ENCODE measurements at places on chromosomes 3 and 15. TPM values are rescaled to one million over a fixed set of nuclear protein-coding genes. Genes with fewer than 3 reads are reported as not detected.

DPP8 gene
- total RNA-seq = 38.6 TPM

HCLS1 gene
- total RNA-seq = 236 TPM

PCNP gene
- 242 TPM for total RNA-seq

CADM2 gene
- not detected for total RNA-seq

HGD gene
- 1.8 TPM for total RNA-seq

AMIGO3 gene
- total RNA-seq = 0.19 TPM

DNA sequence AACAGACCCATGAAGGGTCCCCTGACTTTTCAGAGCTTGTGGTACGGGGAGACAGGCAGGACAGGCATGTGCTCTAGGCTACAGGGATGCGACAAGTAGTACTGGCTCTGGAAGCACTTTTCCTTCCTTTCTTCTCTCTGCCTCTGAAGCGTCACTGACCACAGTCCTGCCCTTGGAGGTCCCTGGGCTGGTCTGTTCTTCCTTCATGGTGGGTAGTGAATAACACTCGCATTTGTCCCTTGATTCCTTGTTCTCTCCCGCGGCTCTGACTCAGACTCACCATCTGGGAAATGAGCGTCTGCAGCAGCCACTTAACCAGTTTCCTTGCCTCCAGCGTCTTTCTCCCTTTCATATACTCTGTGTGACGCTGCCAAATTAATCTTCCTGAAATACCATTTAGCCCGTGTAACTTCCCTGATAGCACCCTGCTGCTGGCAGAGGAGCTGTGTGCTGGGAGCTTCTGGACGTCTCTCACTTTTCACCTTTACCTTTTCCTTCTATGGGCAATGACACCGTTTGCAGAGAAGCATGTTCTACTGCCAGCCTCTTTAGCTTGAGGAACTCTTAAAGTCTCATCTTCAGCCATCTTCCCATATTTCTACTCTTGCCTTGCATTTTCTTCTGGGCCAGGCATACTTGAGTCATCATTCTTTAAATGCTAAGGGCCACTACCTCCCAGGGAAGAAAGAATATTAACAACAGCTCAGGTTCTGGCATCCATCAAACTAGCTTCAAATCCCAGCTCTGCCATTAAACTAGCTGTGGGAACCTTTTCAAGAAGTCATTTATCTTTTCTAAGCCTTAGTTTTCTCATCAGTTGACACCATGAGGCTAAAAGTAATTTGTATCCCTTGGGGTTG is 33.6 kb downstream of the TMEM45A start:
- peaks cover 21% of the 10 kb centered on the region for H3K27me3 ChIP-seq
- H3K4me3 ChIP-seq = no peak overlapping the region
- no peaks in the 10 kb centered on the region for H3K36me3 ChIP-seq

GRCh38 chr3:66398228-66399025 is 102.4 kb downstream of the LRIG1 start:
- peaks cover 6% of the 10 kb centered on the region for H3K36me3 ChIP-seq
- H3K27ac ChIP-seq = peak overlapping the region; percentile 89
- DNase-seq = no peak
- H3K4me1 ChIP-seq = peaks cover 12% of the 10 kb centered on the region

GRCh38 chr15:75355369-75355768 is 8.5 kb downstream of the NEIL1 start:
- H3K36me3 ChIP-seq = peaks cover 3% of the 10 kb centered on the region
- no peaks in the 10 kb centered on the region for H3K27me3 ChIP-seq
- H3K4me1 ChIP-seq = peaks cover 6% of the 10 kb centered on the region
- no peak for DNase-seq

DNA sequence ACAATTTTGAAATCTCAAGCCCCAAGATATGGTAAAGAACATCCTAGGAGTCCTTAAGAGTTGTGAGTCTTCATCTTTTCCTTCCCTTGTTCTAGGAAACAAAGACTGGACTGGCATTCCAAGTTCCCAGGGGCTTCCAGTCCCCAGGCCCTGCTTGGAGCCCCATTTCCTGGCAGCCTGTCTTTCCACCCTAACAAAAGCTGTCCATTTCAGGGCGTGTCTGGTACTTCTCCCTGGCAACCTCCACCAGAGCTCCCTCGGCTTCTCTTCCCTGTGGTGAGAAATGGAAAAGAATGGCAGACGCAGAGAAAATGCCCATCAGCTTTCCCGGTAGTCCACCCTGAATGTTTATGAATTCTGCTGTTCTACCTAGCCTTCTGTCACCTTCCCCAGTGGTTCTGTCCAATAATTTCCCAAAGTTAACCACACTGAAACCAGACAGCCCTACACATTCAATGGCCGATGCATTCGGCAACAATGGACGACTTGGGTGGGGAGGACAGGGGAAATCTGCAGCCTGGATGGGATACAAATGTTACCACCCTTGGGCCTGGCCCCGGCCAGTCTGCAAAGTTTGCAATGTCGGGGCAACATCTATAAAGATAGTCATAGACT is 6.8 kb downstream of the RAB6B start:
- no peak overlapping the region for H3K27ac ChIP-seq
- H3K4me3 ChIP-seq = no peak overlapping the region
- DNase-seq = no peak
- H3K36me3 ChIP-seq = no peaks in the 10 kb centered on the region

DNA sequence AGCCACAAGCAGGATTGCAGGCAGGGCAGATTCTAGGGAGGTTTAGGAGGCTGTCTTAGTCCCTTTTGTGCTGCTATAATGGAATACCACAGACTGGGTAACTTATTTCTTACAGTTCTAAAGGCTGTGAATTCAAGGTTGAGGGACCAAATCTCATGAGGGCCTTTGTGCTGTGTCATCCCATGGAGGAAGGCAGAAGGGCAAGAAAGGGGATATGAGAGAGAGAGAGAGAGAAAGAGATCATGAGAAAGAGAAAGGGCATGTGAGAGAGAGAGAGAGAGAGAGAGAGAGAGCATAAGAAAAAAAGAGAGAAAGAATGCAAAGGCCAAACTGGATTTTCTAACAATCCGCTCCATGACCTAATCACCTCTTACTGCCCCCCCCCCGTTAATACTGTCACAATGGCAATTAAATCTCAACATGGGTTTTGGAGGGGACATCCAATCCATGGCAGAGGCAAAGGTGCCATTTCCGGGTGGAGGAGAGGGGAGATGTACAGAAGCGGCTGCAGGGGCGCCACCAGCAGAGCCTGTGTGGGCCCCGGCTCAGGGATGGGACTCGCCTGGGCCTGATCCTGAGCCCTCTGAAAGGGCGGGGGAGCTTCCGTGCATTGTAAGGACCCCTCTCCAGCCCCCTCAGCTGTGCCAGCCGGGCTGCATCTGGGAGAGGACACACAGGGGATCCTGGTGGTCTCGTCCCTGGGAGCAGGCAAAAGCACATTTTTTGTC is 20.5 kb downstream of the MRPS11 start:
- H3K27me3 ChIP-seq = no peaks in the 10 kb centered on the region
- DNase-seq = no peak
- H3K4me1 ChIP-seq = no peaks in the 10 kb centered on the region

DNA sequence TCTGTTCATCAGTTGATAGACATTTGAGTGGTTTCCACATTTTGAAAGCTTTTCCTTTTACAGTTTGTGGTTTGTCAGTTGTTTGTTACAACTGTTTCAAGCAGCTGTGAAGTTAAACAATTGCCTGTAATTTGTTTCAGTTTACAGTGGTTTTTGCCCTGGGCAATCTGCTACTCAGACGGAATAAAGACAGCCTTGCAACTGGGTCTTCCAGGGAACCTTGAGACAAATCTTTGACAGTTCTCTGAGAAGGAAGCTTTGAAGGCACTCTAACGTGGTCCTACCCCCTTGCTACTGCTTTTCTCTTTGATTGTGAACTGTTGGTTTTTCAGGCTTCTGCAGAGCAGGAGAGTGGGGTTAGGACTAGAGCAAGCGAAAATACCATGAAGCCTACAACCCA is 28.0 kb downstream of the LRRC28 start:
- H3K27me3 ChIP-seq = no peaks in the 10 kb centered on the region
- no peak overlapping the region for H3K27ac ChIP-seq
- H3K4me1 ChIP-seq = peaks cover 44% of the 10 kb centered on the region
- peak overlapping the region; percentile 71 for H3K4me3 ChIP-seq
- DNase-seq = no peak

DNA sequence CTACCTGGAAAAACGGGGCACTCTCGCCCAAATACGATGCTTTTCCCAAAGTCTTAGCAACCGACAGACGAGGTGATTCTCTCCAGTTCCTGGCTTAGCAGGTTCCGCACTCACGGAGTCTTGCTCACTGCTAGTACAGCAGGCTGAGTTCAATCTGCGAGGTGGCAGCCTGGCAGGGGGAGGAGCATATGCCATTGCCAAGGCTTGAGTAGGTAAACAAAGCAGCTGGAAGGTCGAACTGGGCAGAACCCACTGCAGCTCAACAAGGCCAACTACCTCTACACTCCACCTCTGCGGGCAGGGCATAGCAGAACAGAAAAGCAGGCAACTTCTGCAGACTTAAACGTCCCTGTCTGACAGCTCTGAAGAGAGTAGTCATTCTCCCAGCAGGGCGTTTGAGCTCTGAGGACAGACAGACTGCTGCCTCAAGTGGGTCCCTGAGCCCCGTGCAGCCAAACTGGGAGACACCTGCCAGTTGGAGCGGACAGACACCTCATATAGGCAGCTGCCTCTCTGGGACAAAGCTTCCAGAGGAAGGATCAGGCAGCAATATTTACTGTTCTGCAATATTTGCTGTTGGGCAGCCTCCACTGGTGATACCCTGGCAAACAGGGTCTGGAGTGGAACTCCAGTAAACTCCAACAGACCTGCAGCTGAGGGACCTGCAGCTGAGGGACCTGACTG is 73.4 kb upstream of the CADM2 start:
- no peaks in the 10 kb centered on the region for H3K36me3 ChIP-seq
- no peak for DNase-seq
- H3K4me1 ChIP-seq = no peaks in the 10 kb centered on the region
- H3K4me3 ChIP-seq = no peak overlapping the region
- H3K27ac ChIP-seq = no peak overlapping the region
- H3K27me3 ChIP-seq = no peaks in the 10 kb centered on the region

DNA sequence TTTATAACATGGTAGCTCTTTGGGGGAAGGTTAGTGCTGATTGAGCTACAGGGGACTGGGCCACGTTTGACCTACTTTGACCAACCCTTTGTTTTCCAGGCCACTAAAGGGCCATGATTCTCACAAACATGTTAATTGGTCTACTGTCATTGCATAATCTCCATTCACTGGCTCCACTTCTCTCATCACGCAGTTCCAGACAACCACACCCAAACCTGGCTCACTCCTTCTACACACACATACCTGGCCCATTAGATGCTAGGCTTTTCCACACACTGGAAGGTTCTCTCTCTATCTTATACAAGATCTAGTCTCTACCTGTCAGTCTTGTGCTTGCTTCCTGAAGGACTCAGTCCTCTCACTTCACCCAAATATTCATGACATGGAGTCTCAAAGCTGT is 15.9 kb downstream of the TGM5 start:
- peaks cover 58% of the 10 kb centered on the region for H3K4me1 ChIP-seq
- H3K27ac ChIP-seq = no peak overlapping the region
- DNase-seq = no peak
- no peaks in the 10 kb centered on the region for H3K27me3 ChIP-seq
